Endothelial cell (in vitro differentiated cells): ENCODE measurements at places on chromosomes 11 and 22.

DNA sequence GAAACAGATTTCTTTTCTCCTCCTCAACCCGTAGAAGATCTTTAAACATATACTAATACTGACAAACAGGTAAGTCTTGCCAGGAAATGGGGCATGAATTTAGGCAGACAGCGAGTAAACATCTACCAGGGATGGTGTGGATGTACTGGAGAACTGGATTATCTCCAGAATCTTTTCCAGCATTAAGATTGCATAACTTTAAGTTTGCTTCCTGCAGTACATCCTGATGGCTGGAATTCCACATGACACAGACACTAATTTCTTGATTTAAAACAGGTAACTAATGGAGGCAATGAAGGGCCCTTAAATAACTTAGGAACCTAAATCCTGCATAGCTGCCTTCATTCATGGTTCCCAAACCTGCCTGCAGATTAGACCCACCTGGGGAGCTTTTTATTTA, 40.7 kb downstream of the JHY start:
- H3K4me3 ChIP-seq: no peak overlapping the region
- no peaks in the 10 kb centered on the region for H3K27me3 ChIP-seq
- no peaks in the 10 kb centered on the region for H3K36me3 ChIP-seq
- H3K4me1 ChIP-seq: peaks cover 21% of the 10 kb centered on the region

DNA sequence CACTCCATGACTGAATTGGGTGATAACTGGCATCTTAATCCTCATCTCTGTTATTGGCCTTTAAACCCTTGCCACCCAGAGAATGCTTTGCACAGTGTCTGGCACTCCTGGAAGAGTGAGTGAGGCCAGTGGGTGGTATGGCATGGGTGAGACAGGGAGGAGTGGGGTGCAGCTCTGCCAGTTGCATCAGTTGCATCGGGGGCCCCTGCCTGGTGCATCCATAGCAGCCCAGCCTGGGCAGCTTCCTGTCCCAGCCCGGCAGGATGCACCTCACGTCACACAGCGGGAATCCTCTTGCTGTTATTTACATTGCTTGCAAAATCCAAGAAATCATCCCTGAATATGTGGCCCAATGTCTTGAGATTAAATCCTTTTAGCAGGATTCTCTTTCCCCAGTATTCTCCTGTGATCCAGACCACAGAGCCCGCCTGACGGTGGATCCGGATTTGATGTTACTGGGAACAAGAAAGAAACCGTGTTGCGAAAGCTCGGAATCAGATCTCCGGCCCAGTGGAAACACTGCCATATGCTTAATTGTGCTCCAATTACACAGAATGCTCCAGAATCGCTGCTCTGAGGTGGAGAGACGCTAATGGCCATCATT, 37.6 kb upstream of the MN1 start:
- H3K36me3 ChIP-seq: peaks cover 11% of the 10 kb centered on the region
- no peak for DNase-seq
- peaks cover 13% of the 10 kb centered on the region for H3K4me1 ChIP-seq
- H3K4me3 ChIP-seq: no peak overlapping the region
- peaks cover 7% of the 10 kb centered on the region for H3K27me3 ChIP-seq

GRCh38 chr11:76786441-76787014, 3.4 kb downstream of the TSKU start:
- H3K27me3 ChIP-seq: peaks cover 7% of the 10 kb centered on the region
- no peak overlapping the region for H3K27ac ChIP-seq
- DNase-seq: no peak
- peak overlapping the region; percentile 39 for H3K4me3 ChIP-seq
- peaks cover 23% of the 10 kb centered on the region for H3K36me3 ChIP-seq

DNA sequence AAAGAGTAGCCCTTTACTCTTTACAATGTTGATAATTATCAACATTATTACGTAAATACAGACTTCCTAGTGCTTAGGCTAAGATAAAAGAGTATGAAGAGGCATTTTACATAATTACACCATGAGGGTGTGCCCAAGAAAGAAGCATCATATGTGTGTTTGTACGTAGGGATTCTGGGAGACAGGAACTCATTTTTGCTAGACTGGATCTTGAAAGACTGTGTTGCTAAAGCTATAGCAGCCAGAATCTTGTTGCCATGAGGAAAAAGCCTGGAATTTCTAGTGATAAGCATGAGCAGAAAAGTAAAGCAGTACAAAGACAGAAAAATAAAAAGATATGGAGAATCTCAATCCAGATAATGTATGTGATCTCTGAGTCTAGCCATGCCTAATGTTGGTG, 72.1 kb downstream of the JRKL start:
- H3K4me3 ChIP-seq: no peak overlapping the region
- no peak for DNase-seq
- no peaks in the 10 kb centered on the region for H3K4me1 ChIP-seq
- no peaks in the 10 kb centered on the region for H3K36me3 ChIP-seq
- H3K27ac ChIP-seq: no peak overlapping the region

DNA sequence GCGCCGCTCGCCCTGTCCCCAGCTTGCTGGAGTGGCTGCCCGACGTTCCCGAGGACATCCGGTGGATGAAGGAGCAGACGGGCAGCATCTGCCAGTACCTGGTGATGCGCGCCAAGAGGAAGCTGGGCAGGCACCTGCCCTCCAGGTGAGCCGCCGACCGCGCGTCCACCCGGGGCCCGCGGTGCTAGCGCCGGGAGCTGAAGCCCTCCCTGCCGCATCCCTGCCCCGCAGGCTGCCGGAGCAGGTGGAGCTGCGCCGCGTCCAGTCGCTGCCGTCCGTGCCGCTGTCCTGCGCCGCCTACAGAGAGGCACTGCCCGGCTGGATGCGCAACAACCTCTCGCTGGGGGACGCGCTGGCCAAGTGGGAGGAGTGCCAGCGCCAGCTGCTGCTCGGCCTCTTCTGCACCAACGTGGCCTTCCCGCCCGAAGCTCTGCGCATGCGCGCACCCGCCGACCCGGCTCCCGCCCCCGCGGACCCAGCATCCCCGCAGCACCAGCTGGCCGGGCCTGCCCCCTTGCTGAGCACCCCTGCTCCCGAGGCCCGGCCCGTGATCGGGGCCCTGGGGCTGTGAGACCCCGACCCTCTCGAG, 3.3 kb upstream of the CRACR2B start:
- peaks cover 18% of the 10 kb centered on the region for H3K4me1 ChIP-seq
- no peak overlapping the region for H3K27ac ChIP-seq
- H3K27me3 ChIP-seq: peaks cover 12% of the 10 kb centered on the region
- DNase-seq: peak; percentile 4
- H3K36me3 ChIP-seq: no peaks in the 10 kb centered on the region
- no peak overlapping the region for H3K4me3 ChIP-seq

DNA sequence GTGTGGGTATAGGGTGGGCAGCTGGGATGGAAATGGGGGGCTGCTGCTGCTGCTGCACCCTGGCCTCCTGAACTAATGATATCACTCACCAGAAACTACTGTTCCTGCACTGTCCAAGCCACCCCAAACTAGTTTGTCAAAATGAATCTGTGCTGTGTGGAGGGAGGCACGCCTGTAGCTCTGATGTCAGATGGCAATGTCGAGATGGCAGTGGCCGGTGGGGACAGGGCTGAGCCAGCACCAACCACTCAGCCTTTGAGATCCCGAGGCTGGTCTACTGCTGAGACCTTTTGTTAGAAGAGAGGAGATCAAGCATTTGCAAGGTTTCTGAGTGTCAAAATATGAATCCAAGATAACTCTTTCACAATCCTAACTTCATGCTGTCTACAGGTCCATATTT, 1.3 kb downstream of the RAG1 start:
- H3K27me3 ChIP-seq: peaks cover 2% of the 10 kb centered on the region
- DNase-seq: no peak
- no peaks in the 10 kb centered on the region for H3K4me1 ChIP-seq
- no peak overlapping the region for H3K27ac ChIP-seq
- no peak overlapping the region for H3K4me3 ChIP-seq
- peaks cover 6% of the 10 kb centered on the region for H3K36me3 ChIP-seq

- DNase-seq: no peak
- H3K4me1 ChIP-seq: peaks cover 24% of the 10 kb centered on the region
- H3K27ac ChIP-seq: no peak overlapping the region
- H3K27me3 ChIP-seq: no peaks in the 10 kb centered on the region
These were observed 97.7 kb downstream of the NXPE2 start for GRCh38 chr11:114775875-114776621.

DNA sequence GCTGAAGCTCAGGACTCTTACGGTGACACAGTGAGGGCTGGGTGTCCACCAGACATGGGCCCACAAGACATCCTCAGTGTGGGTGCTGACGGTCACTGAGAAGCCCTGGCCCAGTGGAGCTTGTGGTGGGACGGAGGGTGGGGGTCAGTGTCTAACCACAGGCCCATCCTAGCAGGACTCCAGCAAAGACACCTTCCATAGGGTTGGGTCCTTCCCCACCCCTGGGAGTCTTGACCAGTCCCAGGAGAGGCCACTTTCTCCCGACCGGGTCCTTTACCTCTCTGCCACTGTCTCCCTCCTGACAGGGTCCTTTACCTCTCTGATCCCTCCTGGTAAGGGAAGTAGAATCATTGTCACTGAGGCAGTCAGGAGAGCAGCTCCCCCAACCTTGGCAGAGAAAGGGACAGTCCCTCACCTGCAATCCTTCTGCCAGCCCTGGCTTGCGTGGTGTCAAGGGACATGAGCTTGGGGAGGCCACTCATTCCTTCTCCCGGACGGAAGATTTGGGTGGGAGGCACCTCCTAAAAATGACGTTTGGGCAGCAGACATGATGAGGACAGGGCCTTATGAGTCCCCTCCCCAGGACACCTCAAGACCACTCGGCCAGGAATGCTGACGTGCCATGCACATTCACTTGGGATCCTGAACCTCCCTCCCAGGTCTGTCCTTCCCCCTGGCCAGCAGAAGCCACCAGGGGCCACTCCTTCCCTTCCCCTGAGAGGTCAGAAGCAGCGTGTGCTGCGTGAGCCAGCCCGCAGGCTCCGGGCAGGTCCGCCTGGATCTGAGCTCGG, 91.5 kb upstream of the FGF3 start:
- DNase-seq: no peak
- H3K27ac ChIP-seq: no peak overlapping the region
- no peaks in the 10 kb centered on the region for H3K36me3 ChIP-seq
- H3K27me3 ChIP-seq: peaks cover 4% of the 10 kb centered on the region

DNA sequence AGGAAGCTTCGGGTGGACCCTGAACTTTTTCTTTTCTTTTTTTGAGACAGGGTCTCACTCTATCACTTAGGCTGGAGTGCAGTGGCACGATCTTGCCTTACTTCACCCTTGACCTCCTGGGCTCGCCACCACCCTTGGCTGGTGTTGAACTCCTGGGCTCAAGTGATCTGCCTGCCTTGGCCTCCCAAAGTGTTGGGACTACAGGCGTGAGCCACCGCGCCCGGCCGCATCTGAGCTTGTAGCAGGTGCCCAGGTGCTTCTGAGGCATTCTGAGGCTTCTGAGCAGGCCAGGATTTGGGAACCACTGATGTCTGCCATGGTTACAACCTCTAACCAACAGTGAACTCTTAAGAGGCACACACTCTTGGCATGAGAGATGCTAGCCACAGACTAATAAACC, 5.1 kb downstream of the USP35 start:
- H3K27me3 ChIP-seq: peaks cover 16% of the 10 kb centered on the region
- no peak overlapping the region for H3K27ac ChIP-seq
- no peak for DNase-seq

GRCh38 chr11:102237096-102237735, 80.1 kb upstream of the BIRC3 start:
- no peaks in the 10 kb centered on the region for H3K36me3 ChIP-seq
- no peak overlapping the region for H3K27ac ChIP-seq
- H3K27me3 ChIP-seq: peaks cover 2% of the 10 kb centered on the region
- no peak for DNase-seq
- no peaks in the 10 kb centered on the region for H3K4me1 ChIP-seq

DNA sequence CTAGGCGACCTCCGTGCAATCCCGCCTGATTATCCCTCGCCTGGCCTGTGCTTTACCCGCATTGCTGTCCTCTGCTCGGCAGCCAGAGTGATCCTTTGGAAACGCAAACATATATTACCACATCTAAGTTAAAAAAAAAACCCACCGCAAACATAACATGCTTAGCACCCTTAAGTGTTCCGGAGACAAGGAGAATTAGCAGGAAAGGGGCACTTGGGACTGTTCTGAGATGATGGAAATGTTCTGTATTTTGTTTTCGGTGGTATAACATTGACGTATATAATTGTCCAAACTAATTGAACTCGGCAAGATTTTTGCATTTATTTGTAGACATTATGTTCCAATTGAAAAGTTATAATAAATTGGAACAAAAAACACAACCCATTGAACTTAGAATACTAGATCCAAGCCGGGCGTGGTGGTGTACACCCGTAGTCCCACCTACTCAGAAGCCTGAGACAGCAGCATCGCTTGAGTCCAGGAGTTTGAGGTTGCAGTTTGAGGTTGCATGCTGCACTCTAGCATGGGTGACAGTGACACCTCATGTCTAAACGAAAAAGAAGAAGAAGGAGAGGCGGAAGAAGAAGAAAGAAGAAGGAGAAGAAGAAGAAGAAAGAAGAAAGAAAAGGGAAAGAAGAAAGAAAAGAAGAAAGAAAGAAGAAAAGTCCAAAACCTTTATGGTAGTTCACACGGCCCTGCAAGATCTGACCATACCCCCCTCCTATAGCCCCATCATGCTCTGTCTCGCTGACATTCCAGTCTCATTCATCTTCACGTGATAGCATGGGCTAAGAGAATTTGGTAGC, 604 bp upstream of the POLR3H start:
- H3K4me3 ChIP-seq: peak overlapping the region; percentile 95
- H3K27ac ChIP-seq: peak overlapping the region; percentile 76
- peaks cover 6% of the 10 kb centered on the region for H3K36me3 ChIP-seq
- DNase-seq: no peak
- peaks cover 13% of the 10 kb centered on the region for H3K4me1 ChIP-seq

GRCh38 chr11:19382131-19382611, 141.4 kb upstream of the E2F8 start:
- peaks cover 5% of the 10 kb centered on the region for H3K4me1 ChIP-seq
- H3K27ac ChIP-seq: no peak overlapping the region
- no peaks in the 10 kb centered on the region for H3K36me3 ChIP-seq
- peaks cover 6% of the 10 kb centered on the region for H3K27me3 ChIP-seq
- H3K4me3 ChIP-seq: no peak overlapping the region
- no peak for DNase-seq

DNA sequence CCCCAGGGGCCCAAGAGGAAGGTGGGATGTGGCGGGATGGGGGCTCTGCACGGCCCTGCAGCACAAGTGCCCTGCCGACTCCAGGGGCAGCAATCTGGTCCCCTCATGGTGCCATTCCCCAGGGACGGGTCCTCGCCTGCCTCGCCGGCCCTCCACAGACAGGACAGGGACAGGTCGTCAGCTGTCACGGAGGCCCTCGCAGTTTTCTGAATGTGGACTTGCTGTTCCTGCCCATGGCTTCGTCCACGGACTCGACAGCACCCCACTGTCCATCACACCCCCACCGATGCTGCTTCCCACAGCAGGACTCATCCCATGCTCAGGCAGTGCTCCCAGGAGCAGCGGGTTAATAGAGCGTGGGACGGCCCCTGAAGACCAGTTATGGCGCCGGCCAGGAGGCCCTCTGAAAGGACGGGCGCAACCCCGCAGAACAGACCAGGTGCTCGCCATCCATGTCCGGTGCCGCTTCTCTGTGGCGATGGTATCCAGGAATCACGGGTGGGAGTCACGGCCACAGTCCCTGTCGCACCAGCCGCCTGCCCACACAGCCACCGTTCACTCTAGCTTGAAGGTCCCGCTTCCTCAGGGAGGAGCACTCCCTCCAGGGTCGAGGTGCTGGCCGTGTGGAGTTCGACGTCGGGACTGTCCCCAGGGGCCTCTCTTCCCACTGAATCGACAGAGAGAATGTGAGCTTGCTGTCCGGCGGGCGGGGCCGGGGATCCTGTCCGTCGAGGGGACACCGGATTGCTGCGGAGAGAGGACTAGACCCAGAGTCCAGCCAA, 18.5 kb upstream of the MUC2 start:
- peaks cover 8% of the 10 kb centered on the region for H3K27me3 ChIP-seq
- no peaks in the 10 kb centered on the region for H3K36me3 ChIP-seq
